Stimulated activated CD4-positive, alpha-beta T cell treated with anti-CD3 and anti-CD28 coated beads, Interleukin-4, amount 100 ng/mL, for 48 hours (primary cell): ENCODE measurements at places on chromosomes 12 and 14.

- no peak for DNase-seq
Measured at GRCh38 chr12:267581-268482, 5.2 kb upstream of the SLC6A13 start.

- DNase-seq = no peak
Measured at GRCh38 chr12:120539303-120539702, 5.1 kb downstream of the RNF10 start.

DNA sequence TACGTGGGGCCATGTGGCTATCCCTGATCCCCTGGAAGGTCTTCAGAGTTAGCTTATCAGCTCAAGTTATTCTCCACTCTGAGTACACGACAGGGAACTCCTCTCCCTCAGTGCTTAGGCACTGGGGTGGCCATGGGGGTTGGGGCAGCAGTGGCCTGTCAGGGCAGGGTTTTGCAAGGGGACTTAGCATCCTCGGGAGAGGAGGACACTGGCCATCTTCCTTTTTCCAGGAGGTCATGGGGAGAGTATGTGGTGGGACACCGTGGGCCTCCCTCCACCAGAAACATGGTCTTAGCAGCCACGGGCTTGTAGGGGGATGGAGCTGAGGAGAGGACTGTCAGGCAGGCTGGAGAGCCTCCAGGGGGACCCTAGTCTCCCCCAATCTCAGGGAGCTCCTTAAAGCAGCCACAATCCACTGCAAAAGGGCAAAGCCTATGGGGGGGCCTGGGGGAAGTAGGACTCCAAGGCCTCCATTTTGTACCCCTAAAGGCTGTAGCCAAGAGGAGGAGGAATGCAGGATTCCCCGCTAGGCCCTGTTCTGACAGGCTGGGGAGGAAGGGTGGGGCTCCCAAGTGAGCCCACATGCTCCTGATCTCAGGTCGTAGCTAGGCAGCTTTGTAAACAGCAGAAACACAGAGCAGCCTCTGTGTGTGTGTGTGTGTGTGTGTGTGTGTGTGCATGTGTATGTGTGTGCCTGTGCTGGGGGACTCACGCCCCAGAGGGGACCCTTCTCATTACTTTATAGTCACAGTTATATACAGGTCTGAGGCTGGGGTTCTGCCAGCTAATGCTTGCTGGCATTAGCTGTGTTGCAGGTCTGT lies 36.6 kb downstream of the KRT80 start:
- DNase-seq = no peak

DNA sequence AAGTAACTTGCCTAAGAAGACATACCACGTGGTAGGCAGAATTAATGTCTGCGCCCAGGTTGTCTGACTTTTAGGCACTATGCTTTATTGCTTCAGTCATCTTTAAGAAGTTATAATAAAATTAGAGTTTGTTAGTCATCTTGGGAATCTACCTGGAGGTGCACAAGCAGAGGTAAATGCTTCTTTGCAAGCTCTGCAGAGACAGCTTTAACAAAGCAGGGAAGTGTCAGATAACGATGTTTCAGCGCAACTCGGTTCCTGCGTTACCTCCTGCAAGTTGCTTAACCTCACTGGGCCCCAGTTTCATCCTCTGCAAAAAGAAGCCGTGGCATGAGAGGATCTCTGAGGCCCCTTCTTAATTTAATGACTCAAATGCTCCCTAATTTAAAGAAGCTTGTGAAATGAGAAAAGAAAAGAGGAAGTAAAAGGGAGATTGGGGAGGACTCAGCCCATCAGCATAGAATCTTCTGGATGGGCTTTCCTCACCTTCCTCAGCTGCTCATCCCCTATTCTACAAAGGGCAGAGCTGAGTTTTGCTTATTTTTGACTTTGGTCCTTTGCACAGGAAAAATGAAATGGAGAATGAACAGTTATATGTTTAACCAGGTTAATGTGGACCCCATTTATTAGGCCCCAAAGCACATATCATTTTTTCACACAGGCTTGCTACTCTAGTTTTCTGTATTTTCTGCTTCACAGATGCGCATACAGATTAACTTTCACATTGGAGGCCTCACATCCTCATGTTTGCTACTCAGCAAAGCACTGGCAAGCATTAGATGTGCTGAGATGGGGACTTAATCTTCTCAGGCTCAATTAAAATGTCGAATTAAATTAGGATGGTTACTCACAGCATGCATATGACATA lies 5.1 kb downstream of the ARHGDIB start:
- no peak for DNase-seq

DNA sequence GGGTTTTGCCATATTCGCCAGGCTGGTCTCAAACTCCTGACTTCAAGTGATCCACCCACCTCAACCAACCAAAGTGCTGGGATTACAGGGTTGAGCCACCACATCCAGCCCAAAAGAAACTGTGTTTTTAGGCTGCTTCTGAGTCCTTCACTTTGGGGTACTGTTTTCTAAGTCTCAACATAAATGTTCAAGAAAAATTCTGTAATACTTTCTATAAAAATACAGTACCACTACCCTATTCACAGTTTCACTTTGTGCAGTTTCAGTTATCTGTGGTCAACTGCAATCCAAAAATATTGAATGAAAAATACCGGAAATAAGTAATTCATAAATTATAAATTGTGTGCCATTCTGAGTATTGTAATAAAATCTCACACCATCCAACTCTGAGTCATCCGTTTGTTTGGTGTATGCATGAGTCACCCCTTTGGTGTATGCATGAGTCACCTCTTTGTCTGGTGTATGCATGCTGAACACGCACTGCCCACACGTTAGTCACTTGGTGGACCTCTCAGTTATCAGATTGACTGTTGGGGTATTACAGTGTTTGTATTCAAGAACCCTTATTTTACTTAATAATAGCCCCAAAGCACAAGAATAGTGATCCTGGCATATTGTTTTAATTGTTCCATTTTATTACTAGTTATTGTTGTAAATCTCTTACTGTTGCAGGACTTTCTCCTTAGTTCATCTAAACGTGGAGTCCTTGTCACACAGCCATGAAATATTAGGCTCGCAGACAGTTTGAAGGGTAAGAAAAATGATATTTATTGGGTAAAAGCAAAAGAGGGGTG lies 190.2 kb downstream of the FSCB start:
- peak; percentile 6 for DNase-seq

- no peak for DNase-seq
Measured at GRCh38 chr12:101351682-101352081, 55.9 kb downstream of the ARL1 start.

DNA sequence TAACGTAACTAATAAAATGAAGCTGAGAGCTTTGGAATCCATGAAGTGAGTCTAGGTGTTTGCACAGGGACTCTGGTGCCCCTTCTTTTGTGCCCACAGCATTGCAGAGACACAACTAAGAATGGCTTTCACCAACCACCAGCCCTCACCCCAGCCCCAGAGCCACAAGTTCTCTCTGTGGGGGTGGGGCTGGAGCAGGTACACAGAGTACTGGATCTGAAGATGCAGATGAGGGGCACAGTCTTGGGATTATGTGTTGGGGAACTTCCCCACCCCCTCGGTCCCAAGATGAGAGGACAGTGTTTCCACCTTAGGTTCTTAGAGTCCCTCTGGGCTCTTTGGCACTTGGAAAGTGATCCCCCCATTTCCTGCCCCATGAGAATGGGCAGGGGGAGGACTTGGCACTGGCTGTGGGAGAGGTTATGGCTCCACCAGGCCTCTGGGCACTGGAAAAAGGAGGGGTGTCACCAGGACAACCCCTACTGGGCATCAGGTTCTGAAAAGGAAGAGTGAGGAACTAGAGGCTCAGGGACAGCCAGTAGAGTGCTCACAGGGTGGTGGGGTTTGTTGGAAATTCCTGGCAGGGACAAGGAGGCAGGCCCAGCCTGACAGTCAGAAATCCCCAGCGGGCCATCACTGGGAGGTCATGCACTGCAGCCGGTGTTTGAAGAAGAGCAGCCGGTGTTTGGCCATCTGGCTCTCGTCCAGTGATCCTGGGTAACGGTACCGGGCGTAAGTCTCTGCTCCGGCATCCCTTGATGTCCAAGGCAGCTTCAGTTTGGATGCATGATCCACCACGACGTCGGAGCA lies 6.7 kb downstream of the B4GALNT1 start:
- DNase-seq = no peak

DNA sequence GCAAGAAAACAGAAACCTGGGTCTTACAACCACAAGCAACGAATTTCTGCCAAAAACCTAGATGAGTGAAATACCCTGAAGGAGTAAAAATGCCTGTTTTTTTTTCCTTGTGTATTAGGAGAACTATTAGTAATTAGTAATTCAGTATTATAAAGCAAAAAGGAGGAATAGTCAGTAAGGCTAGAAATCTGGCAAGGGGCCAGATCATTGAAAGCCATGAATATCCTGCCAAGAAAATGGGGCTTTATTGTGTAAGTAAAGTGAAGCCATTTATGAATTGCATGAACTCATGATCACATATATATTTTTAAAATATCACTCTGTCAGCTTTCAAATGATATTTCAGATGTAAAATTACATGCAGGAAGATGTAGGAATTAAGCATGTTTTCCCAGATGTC lies 57.9 kb downstream of the TXNDC16 start:
- DNase-seq = no peak

DNA sequence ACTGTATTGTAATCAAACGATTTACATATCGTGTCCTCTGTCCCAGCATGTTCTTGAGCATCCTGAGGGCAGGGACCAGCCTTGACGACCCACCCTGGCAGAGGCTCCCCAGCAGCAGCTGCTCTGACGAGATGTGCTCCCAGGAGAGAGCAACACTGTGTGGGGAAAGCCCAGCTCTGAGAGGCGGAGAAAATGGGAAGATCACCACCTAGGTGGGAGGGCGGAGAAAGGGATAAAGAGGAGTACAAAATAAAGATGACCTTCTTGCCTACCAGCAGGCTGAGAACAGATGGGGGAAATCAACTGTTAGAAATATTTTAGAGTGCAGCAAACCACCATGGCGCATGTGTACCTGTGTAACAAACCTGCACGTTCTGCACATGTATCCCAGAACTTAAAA lies 71.5 kb upstream of the CAPRIN2 start:
- no peak for DNase-seq
